ENCODE measurements at places on chromosomes 4 and X.

- DNase-seq = no peak
These were observed 4.6 kb upstream of the ADD1 start for GRCh38 chr4:2839060-2839459.

GRCh38 chr4:87007528-87008446 is 73.0 kb downstream of the AFF1 start:
- DNase-seq = no peak

DNA sequence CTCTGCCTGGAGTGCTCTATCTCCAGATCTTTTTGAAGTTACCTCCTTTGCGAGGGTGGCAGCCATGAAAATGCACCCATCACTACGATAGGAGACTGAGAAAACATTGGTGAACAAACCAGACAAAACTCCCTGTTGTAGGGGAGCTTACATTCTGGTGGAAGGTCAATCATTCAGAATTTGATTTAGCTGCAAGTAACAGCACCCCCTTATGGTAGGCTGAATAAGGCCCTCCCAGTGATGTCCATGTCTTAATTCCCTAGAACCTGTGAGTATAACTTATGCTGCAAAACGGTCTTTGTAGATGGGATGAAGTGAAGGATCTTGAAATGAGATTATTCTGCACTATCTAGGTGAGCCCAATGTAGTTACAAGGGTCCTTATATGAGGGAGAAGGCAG is 5.6 kb upstream of the TEC start:
- DNase-seq = peak; percentile 26

- DNase-seq = no peak
These were observed 22.7 kb downstream of the TMEM47 start for GRCh38 chrX:34634349-34634748.

- DNase-seq = peak; percentile 0
These were observed 37.3 kb downstream of the NUDT11 start for GRCh38 chrX:51459125-51459524.

GRCh38 chr4:1055721-1056590 is 44.5 kb downstream of the FGFRL1 start:
- DNase-seq = no peak

GRCh38 chr4:182528819-182529218 is 285.6 kb downstream of the TENM3 start:
- DNase-seq = no peak

DNA sequence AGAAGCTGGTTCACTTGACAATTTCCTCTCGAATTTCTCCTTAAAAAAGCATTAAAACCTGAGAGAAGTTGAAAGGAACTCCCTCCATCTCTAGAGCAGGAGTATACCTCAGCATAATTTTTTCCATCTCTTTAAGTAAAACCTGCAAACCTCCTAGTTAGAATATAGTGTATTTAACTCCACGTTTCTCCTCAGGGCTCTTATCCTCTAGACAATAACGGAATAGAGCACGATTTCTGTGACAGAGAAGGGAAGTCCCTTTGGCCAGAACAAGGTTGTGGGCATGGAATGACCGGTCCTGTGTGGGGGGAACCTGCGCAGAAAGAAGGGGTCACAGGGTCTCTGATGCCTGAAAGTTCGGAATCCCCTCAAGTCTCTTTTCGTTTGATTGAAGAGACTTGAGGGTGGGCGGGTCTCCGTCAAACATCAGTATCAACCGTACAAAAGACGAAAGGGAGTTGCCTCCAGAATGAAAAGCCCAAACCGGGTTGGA is 697 bp downstream of the ZNF280C start:
- DNase-seq = no peak

DNA sequence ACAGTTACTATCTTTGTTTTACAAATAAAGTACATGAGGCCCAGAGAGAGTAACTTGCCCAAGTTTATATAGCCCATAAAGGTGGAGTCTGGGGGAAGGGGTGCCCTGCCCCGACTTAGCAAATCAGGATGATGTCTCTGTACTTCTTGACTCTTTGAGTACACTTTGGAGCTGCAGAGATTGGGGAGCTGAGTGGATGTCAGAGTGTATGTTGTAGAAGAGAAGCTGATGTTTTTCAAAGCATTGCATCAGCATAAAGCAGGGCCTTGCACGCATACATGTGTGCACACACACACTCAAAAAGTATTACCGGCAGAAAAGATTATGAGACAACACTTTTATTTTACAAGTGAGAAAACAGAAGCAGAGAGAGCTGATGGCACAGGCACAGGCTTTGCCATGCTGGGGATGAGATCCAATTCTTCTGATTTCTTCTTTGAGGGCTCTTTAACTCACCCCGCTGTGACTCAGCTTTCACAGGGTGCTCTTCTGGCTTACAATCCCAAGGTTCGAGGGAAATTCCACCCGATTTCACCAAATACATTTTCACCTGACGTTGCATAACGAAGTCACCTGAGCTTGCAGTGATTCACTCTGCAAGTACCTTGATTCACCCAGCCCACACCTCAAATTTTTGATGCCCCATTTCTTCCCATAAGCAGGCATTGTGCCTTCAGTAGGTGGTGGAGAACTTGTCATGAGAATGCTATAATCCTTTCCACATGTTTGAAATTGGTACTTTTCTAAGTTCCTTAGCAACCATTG is 292.8 kb upstream of the BOD1L1 start:
- DNase-seq = no peak

- DNase-seq = no peak
These were observed 1.4 kb downstream of the APLN start for GRCh38 chrX:129653181-129653970.

GRCh38 chrX:22097012-22097694 is 65.0 kb downstream of the PHEX start:
- no peak for DNase-seq

- DNase-seq = no peak
These were observed 766.6 kb downstream of the FAT4 start for GRCh38 chr4:126081336-126081735.

GRCh38 chr4:104728380-104729122 is 233.9 kb upstream of the CXXC4 start:
- DNase-seq = no peak

GRCh38 chr4:174993916-174994315 is 75.8 kb downstream of the ADAM29 start:
- no peak for DNase-seq

DNA sequence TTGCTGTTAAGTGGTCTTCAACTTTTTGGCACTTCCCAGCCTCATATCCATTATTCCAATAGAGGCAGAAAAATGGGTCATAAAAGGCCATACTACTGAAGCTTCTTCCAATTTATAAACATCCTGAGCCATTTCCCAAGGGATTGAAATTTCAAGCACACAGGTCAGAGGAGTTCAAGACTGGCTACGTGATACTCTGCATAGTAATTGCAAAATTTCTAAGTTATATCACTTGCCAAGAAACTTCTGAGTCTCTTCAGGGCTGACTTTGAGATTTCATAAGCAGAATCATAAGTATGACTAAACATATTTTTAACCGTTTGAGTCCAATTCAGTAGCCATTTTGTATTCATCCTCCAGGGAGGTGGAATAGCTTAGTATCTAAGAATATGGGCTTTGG is 75.6 kb upstream of the RXFP1 start:
- DNase-seq = no peak

DNA sequence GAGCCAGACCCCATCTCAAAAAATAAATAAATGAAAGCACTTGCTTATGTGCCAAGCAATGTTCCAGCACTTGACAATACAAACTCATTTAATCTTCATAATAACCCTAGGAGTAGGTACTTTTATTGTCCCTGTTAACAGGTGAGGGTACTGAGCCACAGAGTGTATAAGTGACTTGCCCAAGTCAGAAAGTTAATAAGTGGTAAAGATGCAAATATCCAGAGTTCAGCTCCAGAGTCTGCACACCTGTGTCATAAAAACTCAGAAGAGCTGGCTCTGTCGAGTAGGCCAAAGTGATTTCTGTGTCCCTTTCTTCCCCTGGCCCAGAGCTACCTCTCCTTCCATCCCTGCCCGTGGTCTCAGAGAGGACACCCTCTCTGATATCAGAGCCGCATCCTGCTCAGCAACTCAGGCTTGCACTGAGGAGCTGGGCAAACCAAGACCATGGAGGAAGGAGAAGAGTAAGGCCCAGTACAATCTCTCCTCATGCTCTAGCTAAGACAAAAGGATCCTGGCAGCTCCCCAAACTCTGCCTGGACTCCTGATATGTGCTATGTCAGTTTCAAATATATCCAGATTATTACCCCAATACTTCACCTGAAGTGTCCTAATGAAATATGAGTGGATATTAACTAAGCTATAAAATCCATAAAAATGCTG is 136.3 kb downstream of the HS6ST2 start:
- DNase-seq = no peak

DNA sequence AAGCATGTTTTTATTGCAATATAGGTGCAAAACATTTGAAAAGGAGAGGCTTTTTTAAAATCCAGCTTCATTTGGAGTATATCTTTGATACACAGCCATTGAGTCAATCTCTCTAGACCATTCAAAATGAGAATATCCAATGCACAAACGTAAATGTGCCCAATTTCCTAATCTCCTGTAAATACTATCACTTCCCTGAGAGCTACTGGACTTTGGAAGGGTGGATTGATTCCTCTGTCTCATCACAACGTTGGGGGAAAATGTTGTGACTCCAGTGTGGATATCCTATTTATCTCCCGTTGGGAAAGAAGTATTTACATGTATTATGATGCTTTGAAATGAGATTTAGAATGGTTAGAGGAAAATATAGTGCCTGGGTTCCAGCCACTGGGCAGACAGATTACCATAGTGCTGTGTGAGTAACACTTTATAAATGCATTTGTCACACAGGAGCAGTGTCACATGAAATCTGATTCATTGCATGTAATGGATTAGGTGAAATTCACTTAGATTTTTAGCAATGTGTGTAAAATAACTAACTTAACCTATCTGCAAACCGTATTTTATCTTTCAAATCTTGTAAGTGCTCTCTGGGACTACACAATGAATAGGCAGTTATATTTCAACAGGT is 64.4 kb upstream of the VCX3A start:
- DNase-seq = no peak

All from SW 1271 (cell line).